Stimulated activated CD8-positive, alpha-beta memory T cell treated with anti-CD3 and anti-CD28 coated beads, Interleukin-4, amount 100 ng/mL, for 24 hours (primary cell): ENCODE measurements at places on chromosomes 7 and 10.

DNA sequence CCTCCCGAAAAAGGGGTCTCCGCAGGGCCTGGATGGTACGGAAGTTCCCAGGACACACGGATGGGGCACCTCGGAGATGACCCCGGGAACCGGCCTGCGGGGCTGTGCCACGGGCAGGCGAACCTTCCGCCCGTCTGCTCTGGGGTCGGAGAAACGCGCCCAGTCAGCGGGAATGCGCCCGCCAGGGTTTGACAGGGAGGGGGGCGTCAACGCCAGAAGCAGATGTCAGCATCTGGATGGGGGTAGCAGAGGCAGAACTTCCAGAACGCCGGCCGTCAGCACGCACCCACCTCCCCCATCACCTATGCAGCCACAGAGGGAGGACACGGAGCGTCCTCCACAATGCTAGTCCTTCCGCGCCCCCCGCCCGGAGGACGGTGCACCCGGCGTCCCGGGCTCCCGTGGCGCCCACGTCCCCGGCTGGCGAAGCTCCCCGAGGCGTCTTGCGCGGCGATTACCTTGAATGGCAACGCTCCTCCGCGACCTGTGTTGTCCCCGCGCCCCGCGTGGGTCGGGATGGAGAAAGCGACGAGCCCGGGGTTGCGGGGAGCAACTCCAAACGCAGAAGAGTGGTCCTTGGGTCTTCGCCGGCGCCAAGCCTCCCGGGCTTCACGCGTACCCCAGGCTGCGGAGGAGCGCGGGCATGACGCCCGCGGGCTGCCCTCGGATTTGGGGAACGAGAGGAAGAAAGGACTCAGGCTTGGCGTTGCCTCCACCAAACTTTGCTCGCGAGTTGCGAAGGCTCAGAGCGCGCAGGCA is 561 bp downstream of the FGFR2 start:
- no peak for DNase-seq

- DNase-seq, result no peak
Observed at GRCh38 chr7:36048141-36048901, 104.7 kb upstream of the EEPD1 start.

DNA sequence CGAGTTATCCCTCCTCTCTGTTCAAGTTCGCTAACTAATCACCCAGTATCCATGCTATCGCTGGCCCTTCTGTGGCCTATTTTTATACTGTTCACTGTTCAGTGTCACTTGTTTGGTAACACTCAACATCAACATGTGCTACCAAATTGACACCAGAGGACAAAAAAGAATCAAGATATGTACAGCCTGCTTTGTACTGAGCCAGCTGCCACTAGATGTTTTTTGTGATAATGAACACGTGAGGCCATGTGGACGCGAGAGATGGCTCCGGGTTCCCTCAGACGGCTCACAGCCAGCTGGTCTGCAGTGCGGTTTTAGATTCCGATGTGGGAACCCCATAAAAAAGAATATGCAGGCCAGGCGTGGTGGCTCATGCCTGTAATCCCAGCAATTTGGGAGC is 21.2 kb downstream of the CAV1 start:
- no peak for DNase-seq

- peak; percentile 26 for DNase-seq
Observed at GRCh38 chr10:97096261-97097083, 89.3 kb downstream of the SLIT1 start.

DNA sequence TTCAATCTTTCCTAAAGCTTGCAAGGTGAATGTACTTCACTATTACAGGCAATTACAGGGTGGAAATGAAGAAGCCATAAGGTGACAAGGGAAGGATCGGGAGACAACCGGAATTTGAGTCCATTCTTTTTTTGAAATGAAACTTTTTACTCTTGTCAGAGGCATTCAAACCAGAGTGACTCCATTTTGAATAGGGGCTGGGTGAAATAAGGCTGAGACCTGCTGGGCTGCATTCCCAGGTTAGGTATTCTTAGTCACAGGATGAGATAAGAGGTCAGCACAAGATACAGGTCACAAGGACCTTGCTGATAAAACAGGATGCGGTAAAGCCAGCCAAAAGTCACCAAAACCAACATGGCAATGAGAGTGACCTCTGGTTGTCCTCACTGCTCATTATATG is 363.3 kb downstream of the TYW1 start:
- DNase-seq, result no peak

DNA sequence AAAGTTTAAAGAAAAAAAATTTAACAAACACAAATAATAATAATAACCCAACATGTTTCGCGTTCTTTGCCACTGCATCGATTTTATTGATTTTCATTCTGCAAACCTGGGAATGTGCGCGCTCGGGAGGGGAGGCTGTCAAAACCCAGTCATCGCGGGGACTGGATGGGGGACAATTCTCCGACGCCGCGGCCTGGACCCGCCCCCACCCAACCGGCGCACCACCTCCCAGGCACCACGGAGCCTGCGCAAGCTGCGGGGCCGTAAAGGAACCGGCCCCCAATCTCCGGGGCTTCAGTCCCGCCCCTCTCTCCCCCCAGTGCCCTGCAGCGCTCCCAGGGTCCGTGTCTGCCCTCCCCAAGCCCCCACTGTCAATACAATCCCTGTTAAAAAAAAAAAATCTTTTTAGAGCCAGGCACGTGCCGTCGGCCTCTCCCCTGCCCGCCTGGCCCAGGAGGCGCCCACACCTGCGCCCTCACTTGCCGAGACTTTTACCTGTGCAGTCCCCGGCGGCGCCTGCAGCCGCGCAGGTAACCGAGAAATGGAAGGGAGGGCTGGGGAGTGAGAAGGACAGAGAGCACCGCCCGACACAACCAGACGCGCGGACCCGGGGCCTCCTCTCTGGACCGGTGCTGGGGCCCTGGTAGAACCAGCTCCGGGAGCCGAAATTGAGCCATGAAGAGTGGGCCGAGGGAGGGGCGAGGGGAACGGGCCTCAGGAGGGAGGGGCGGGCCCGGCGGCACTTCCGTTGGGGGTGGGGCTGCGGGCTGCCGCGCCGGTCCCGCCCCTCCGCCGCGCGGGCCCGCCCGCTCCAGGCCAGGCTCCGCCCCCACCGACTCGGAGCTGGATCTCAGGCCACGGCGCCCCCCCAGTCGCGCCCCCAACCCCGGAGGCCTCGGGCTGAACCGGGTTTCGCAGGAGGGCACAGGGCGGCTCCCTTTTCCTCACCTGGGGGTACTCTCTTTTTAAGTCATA is 7.6 kb upstream of the ZNF503 start:
- no peak for DNase-seq

DNA sequence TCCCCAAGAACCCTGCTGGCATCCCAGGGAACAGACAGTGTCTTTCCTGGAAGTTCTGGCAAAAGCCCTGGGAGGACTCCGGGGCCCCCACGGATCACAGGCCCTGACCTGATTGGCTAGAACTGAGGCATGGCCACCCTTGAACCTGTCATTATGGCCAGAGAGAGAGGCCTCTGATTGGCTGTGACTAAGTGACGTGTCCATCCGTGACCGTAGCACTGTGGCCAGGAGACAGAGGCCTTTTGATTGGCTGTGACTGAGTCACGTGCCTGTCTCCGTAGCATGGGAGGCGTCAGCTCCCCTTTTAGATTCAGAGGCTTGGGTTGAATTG is 163.8 kb downstream of the RGS10 start:
- no peak for DNase-seq

GRCh38 chr10:26855186-26855585 is 5.6 kb downstream of the ABI1 start:
- no peak for DNase-seq

GRCh38 chr10:113433711-113434110 is 119.1 kb upstream of the HABP2 start:
- DNase-seq, result no peak

DNA sequence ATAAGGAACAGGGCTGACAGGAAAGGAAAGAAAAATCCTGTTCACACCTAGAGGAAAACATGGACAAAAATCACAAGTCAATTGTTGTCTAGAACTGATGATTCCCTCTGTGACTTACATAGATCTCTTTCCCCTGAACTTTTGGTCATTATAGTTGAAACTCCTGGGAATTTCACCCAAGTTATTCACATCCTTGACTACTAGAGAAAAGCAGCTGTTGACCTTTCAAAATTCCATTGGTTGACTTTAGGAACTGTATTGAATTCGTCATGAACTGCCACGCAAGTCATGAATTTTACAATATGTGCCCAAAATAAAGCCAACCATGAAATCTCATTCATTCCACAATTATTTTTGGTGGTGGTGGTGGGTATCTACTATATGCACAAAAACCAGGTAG is 104.3 kb downstream of the UBE2H start:
- no peak for DNase-seq

GRCh38 chr10:72124989-72125388 is 36.6 kb upstream of the SPOCK2 start:
- DNase-seq, result no peak

- no peak for DNase-seq
Observed at GRCh38 chr7:25181532-25181931, 46.8 kb downstream of the NPVF start.

DNA sequence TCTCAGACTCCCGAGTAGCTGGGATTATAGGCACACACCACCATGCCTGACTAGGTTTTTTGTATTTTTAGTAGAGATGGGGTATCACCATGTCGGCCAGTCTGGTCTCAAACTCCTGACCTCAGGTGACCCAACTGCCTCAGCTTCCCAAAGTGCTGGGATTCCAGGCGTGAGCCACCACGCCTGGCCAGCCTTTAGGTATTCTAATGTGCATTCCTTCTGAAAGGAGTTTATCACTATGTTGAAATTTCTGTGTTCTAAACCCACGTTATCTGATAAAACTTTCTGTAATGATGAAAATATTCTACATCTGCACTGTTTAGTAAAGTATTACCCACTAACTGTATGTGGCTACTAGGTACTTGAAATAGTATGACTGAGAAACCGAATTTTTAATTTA is 110.6 kb upstream of the IMMP2L start:
- no peak for DNase-seq

GRCh38 chr7:44380831-44381493 is 55.6 kb upstream of the CAMK2B start:
- DNase-seq, result no peak

DNA sequence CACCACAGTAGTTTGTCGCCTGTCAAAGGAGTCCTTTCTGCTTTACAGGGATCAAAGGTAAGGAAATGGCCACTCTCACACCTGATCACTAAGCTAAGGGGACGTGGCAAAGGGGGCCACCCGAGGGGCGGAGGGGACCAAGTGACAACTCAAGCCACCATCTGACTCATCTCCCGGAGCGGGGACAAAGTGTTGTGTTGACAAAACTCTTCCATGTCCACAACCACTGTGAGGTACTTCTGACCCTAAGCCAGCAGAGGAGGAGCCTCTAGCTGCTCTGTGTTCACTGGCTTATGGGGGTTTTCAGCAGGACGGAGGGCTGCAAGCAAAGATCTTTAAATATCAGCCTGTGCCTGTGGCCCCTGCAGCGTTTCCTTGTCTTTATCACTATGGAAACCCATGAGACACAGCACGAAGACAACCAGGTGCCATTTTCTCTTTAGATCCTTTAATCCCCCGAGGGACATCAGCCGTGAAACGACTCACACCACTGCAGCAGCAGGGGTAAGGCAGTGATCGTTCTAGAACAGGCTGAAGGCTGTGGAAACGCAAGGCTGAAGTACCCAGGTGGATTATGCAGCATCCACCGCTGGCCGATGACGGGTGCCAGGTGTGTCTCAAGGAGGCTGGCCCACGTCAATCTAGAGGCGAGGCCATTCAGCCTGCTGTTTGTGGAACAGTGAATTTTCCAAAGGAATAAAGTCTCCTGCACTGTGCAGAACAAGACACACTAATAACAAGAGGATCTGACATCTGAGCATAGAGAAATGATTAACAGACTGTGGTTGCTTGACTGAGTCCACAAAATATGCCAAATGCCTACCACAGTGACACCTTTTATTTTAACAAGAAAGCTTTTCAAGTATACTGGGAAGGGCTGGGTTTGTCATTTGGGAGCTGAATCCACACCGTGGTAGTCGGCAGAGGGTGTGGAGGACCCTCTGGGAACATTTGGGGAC is 26.6 kb upstream of the DDC start:
- DNase-seq, result no peak

DNA sequence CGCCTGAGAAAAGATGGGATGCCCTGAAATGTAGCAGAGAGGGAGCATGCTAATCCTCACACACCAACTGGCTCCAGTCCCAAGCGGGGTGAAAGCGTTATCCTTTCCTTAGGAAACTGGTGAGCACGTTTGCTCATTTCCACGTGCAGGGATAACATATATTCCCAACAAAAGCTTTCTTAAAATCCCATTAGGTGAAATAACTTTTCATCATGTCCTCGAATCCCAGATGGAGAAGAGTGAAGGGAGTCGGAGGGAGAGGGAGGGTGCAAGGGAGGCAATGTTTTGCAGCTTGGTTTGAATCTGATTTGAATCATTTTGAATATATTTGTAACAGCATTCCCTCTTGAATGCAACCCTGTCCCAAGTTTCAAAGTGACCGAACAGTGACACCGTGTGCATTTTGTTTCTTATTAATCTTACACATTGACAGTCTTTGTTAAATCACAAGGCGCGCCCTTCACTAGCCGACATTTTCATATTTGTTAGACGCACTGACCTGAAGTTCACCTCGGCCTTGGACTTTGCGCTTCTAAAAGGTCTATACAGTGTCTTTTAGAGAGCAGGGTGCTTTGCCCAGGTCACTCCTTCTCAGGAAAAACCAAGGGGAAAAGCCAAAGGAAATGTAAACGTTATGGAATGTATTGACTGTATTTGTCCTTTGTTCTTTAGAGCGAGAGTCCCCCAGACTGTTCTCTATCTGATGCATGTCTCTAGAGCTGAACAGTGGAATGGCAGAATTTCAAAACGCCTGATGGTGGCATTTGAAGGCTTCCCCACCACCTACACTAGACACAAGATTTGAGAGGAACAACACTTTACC is 3.1 kb upstream of the HOXA4 start:
- no peak for DNase-seq

DNA sequence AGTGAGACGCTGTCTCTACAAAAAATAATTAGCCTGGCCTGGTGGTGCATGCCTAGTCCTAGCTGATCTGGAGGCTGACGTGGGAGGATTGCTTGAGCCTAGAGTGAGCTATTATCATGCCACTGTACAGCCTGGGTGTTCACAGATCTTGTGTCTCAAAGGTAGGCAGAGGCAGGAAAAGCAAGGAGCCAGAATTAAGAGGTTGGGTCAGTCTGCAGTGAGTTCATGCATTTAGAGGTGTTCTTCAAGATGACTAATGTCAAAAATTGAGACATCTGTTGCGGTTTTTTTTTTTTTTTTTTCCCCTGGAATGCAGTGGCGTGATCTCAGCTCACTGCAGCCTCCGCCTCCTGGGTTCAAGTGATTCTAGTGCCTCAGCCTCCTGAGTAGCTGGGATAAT is 5.4 kb downstream of the PPIA start:
- DNase-seq, result no peak

GRCh38 chr10:30865141-30865926 is 166.3 kb downstream of the ZNF438 start:
- no peak for DNase-seq

- no peak for DNase-seq
Observed at GRCh38 chr10:67306588-67307205, 380.9 kb downstream of the LRRTM3 start.

DNA sequence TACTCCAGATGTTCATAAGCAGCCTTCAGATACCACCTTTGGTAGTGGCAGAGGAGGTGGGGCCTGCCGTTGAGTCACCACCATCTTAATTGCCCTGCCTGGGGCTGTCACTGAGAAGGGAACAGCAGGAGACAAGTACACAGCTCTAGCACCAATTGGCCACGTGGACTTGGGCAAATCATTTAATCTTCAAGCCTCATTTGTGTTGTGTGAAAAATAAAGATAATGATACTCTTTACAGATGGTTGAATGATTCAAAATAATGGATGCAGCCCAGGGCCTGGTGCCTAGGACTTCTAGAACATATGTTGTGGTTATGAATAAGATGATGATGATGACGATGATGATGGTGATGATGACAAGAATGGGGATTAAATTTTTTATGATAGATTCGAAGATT is 111.9 kb upstream of the ADAM12 start:
- DNase-seq, result no peak
